ENCODE measurements at places on chromosomes 12 and 14.
A peak's percentile ranks its signal among the peaks of the same experiment; 100 is the strongest.

DNA sequence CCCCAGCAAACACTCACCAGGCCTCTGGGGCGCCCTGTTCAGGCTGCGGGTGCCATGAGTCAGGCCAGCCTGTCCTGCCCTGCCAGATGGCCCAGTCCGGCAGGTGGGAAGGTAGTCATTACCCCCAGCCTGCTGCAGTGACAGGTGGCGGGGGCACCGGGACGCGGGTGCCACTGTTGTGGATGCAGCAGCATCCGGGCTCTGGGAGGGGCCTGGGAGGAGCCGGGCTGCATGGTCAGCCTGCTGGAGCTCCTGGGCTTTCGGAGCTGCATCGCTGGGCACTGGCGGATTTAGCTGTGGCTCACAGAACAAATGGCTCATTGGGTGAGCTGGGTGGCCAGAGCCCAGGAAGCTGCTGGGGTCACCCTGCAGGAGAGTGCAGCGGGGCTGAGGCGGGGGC is 13.5 kb downstream of the CEP170B start:
- no peak for DNase-seq

DNA sequence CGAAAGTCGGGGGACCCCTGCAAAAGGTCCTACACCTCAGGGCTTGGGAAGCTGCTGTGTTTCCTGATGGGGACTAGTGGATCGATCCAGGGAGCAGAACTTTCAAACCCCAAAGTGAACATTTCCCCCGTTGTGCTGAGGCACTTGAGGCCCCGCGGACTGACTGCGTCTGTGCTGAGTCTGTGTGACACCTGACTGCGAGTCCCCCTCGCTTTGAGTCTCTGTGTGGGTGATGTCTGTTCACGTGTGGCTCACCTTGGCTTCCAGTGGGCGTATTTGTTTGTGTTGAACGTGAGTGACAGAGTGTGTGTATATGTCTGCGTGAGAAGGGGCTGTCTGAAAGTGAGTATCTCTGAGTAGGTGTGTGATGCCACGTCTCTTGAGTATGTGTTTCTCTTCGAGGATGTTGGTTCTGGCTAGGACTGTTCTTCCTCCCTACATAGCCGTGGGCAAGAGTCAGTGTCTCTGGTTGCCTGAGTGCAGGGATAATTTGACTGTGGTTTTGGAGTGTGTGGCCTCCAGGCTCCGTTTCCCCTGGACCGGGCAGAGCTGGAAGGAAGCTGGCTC is 1.3 kb downstream of the TEAD4 start:
- peak; percentile 11 for DNase-seq

- DNase-seq, result no peak
These were observed 15.1 kb upstream of the SLC38A2 start for GRCh38 chr12:46387670-46388069.

- DNase-seq, result no peak
These were observed 84.6 kb downstream of the ITPR2 start for GRCh38 chr12:26748412-26748740.

- no peak for DNase-seq
These were observed 1109.2 kb downstream of the FLRT2 start for GRCh38 chr14:86639146-86639545.

- no peak for DNase-seq
These were observed 479.8 kb downstream of the ZFP36L1 start for GRCh38 chr14:68312884-68313610.

GRCh38 chr12:60059180-60059579 is 463.4 kb downstream of the SLC16A7 start:
- no peak for DNase-seq

DNA sequence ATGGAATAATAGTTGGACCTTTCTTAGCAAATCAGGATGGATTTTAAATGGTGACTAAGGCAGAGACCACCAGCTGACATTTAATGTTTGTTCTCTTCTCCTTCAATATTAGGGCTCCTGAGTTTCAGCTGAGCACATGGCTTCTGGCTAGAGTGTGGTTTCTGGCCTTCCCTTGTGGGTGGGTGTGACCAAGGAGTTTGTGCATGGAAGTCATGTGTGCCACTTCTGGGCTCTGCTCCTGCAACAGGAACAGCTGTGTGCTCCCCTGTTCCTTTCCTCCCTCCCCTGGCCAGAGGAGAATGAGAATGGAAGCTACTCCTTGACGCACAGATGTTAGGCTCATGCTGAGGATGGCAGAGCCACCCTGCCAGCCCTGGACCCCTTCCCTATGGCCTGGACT is 44.2 kb downstream of the CCDC175 start:
- DNase-seq, result peak; percentile 44

DNA sequence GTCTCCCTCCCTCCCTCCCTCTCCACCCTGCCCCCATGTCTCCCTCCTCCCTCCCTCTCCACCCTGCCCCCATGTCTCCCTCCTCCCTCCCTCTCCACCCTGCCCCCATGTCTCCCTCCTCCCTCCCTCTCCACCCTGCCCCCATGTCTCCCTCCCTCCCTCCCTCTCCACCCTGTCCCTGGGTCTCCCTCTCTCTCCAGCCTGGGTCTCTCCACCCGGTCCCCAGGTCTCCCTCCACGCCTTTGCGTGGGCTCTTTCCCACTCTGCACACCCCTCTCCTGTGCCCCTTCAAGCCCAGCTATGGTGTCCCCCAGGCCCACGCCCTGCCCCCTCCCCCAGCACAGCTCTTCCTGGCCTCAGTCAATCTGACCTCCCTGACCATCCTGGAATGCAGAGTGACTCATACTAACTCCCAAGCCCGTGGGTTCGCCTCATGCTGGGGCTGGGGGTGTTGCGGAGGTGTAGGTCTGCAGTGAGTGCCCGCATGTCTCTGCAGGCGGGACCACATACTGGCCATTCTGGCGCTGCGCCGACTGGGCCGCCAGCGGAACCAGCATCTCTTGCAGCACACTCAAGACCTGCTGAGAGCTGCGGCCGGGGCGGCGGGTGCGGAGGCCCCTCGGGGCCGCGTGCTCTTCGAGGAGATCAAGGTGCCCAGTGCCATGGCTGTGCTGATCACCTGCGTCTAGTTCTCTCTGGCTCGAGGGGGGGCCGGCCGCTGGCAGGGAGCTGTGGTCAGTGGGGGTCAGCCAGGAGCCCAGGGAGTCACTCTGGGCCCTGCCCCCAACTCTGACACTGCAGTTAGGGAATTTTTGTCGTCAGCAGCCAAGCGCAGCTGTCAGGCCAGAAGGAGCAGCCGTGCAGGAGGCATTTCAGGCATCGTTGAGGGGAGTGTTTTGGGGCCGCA is 13.5 kb upstream of the TNFAIP2 start:
- DNase-seq, result no peak

GRCh38 chr12:21521541-21521940 is 4.6 kb upstream of the SPX start:
- DNase-seq, result no peak

GRCh38 chr14:87874676-87875075 is 118.3 kb downstream of the GALC start:
- DNase-seq, result no peak

DNA sequence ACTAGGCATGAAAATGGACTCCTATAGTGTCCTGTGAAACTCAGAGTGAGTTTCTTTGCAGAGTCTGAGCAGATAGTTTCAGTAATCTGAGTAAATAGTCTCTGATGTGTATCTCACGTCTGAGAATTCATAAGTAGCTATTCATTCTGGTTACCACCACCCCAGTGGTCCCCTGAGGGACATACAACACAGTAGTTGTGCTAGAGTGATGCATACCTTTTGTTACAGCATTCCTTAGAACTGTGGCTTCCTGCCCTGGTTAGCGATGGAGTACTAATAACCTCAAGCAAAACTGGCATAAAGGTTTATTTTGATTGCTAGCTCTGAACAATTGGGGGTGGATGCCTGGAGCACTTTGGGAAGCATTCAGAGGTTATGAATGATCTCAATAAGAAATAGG is 114.7 kb downstream of the DAAM1 start:
- DNase-seq, result no peak

DNA sequence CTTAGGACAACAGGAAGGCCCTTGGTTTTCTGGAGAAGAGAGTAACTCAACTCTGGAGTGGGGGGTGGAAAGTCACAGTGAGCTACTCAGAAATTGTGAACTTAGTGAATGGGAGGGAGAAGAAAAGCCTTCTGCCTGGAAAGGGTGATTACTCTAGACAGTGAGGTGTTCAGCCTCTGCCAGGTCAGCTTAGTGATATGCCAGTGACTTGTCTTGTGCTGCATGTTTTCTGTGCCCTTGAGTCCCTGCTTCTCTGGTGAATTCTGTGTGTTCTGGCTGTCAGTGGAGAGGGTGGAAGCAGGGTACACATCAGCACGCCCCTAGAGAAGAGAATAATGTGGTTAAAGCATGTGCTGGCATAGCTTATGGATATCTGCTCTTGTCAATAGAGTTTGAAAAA is 13.4 kb downstream of the ATP23 start:
- DNase-seq, result no peak

GRCh38 chr12:115456946-115457689 is 773.1 kb upstream of the TBX3 start:
- no peak for DNase-seq

- no peak for DNase-seq
These were observed 5.5 kb downstream of the SLC38A6 start for GRCh38 chr14:60986500-60986899.

- DNase-seq, result peak; percentile 53
These were observed 35.5 kb upstream of the PPFIBP1 start for GRCh38 chr12:27488479-27488878.

- no peak for DNase-seq
These were observed 2.6 kb upstream of the CNOT2 start for GRCh38 chr12:70240673-70241072.
